ENCODE measurements at places on chromosomes 7 and 10.

- H3K4me1 ChIP-seq: peaks cover 67% of the 10 kb centered on the region
- H3K4me3 ChIP-seq: no peak overlapping the region
- no peak for DNase-seq
- peaks cover 5% of the 10 kb centered on the region for H3K36me3 ChIP-seq
- H3K27ac ChIP-seq: no peak overlapping the region
Measured at GRCh38 chr7:121385800-121386179, 10.3 kb downstream of the FAM3C start.

- no peaks in the 10 kb centered on the region for H3K4me1 ChIP-seq
- no peak overlapping the region for H3K4me3 ChIP-seq
- peaks cover 4% of the 10 kb centered on the region for H3K36me3 ChIP-seq
Measured at GRCh38 chr7:2655870-2656614, 24.3 kb downstream of the TTYH3 start.

- H3K36me3 ChIP-seq: no peaks in the 10 kb centered on the region
- H3K4me1 ChIP-seq: no peaks in the 10 kb centered on the region
- DNase-seq: no peak
- no peaks in the 10 kb centered on the region for H3K27me3 ChIP-seq
Measured at GRCh38 chr7:131244259-131244852, 83.3 kb upstream of the MKLN1 start.

DNA sequence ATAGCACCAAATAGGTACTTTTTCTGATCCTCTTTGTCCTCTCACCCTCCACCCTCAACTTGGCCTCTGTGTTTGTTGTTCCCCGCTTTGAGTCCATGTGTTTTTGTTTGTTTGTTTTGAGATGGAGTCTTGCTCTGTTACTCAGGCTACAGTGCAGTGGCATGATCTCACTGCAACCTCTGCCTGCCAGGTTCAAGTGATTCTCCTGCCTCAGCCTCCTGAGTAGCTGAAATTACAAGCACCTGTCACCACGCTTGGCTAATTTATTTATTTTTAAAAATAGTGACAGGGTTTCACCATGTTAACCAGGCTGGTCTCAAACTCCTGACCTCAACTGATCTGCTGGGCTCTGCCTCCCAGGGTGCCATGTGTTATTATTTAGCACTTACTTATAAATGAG lies 5.3 kb downstream of the ZNF273 start:
- H3K4me1 ChIP-seq: peaks cover 45% of the 10 kb centered on the region
- no peak for DNase-seq
- no peak overlapping the region for H3K4me3 ChIP-seq
- H3K27me3 ChIP-seq: no peaks in the 10 kb centered on the region
- H3K27ac ChIP-seq: no peak overlapping the region

- no peaks in the 10 kb centered on the region for H3K36me3 ChIP-seq
- H3K27me3 ChIP-seq: peaks cover 6% of the 10 kb centered on the region
- no peak overlapping the region for H3K4me3 ChIP-seq
- H3K27ac ChIP-seq: no peak overlapping the region
- H3K4me1 ChIP-seq: peaks cover 17% of the 10 kb centered on the region
Measured at GRCh38 chr10:113047963-113048781, 98.1 kb downstream of the TCF7L2 start.

- no peaks in the 10 kb centered on the region for H3K36me3 ChIP-seq
- no peak for DNase-seq
- H3K27ac ChIP-seq: no peak overlapping the region
- no peaks in the 10 kb centered on the region for H3K4me1 ChIP-seq
- H3K4me3 ChIP-seq: no peak overlapping the region
Measured at GRCh38 chr10:94011296-94011695, 17.6 kb downstream of the PLCE1 start.

DNA sequence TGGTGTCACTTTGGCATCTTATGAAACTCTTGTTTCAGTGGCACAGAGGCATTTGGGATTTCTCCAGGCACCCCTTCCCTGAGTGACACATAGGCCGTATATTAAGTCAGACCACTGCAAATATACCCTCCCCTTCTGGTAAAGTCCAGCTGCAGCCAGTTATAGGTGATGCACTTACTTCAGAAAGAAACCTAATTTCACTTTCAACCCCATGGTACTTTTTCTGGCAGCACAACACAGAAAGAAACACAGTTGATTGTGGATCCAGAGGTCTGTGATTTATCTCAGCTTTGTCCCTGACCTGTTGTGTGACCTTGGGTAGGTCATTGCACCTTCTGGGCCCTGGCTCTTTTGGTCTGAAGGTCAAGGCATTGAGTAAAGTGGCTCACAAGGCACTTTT lies 173.2 kb downstream of the BUB3 start:
- no peak for DNase-seq
- H3K36me3 ChIP-seq: peaks cover 3% of the 10 kb centered on the region
- no peak overlapping the region for H3K27ac ChIP-seq

GRCh38 chr10:126247446-126247975 lies 140.8 kb downstream of the ADAM12 start:
- H3K27ac ChIP-seq: no peak overlapping the region
- no peak for DNase-seq
- H3K4me3 ChIP-seq: no peak overlapping the region
- H3K27me3 ChIP-seq: no peaks in the 10 kb centered on the region
